Right ventricle myocardium superior (tissue), 1 donor: ENCODE measurements at places on chromosomes 11 and 22. TPM values are rescaled to one million over a fixed set of nuclear protein-coding genes. Genes with fewer than 3 reads are reported as not detected.

GRCh38 chr11:123408619-123409455, 21.2 kb upstream of the GRAMD1B start:
- DNase-seq: no peak

DNA sequence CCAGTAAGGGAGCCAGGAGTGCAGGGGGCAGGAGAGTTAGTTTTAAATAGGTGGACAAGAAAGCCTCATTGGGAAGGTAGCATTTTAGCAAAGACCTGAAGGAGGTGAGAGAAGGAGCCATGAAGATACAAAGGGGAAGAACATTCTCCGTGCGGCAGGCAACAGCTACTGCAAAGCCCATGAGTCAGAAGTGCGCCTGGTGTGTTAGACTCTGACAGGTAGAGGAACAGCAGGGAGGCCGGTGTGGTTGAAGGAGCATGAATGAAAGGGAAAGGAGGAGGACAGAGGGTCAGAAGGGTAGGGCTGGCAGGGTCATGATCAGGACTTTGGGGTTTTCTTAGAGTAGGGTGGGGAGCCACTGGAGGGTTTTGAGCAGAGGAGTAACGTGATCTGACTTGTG, 34.5 kb upstream of the PAMR1 start:
- no peak for DNase-seq

DNA sequence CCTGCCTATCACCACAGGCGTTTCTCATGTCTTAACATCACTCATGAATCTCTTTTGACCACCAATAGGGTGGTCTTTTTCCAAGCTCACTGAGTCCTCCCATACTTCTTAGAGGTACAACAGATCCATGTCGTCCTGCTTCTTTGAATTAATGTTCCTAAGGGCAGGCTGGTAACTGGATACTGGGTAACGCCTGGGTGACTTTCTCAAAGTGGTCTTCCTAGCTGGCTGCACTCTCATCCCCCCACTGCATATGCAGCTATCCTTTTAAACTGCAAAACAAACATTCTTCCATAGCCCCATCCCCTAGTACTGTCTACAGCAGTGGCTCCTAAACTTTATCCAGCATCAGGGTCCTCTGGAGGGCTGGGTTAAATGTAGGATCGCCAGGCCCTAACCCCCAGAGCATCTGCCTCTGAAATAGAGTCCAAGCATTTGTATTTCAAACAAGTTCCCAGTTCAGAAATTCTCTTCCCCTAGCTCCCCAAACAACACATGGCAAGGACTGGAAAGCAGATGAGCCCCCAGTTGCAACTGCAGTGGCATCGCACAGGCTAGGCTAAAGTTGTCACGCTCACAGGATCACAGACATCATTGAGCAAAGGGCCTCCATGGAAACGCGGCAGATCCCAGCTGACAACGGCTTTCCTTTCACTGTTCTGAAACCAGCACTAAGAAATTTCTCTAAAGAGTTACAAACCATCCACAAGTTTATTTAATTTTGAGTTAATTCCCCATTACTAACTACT, 204.9 kb downstream of the LARGE1 start:
- no peak for DNase-seq

Gene BRD1
- 15.9 TPM for total RNA-seq

Gene MORC2
- total RNA-seq: 20.1 TPM
